ENCODE measurements at places on chromosomes 12 and 14. TPM values are rescaled to one million over a fixed set of nuclear protein-coding genes. Genes with fewer than 3 reads are reported as not detected.

- H3K36me3 ChIP-seq, result no peaks in the 10 kb centered on the region
- no peak overlapping the region for H3K4me3 ChIP-seq
- no peaks in the 10 kb centered on the region for H3K4me1 ChIP-seq
These were observed 8.9 kb downstream of the MSRB3 start for GRCh38 chr12:65287426-65287825.

DNA sequence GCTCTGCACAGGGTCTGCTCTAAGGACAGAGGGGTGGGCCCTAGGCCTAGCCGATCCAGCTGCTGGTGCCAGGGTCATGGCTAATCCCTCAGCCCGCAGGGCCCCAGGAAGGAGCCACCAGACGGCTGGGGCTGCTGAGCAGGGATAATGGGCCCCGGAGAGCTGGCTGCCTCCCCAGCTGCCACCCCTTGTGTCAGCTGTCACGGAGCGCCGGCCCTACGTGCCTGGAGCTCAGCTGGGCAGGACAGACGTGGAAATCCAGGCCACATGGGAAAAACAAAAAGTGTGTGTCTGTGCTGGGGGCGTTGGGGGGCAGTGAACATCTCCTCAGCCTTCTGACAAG, 36.2 kb downstream of the CHGA start:
- no peak for DNase-seq
- no peak overlapping the region for H3K27ac ChIP-seq
- peaks cover 1% of the 10 kb centered on the region for H3K36me3 ChIP-seq
- no peaks in the 10 kb centered on the region for H3K4me1 ChIP-seq
- no peak overlapping the region for H3K4me3 ChIP-seq
- no peaks in the 10 kb centered on the region for H3K27me3 ChIP-seq

- no peak overlapping the region for H3K27ac ChIP-seq
- DNase-seq, result no peak
- peaks cover 21% of the 10 kb centered on the region for H3K27me3 ChIP-seq
- peaks cover 3% of the 10 kb centered on the region for H3K4me1 ChIP-seq
- H3K36me3 ChIP-seq, result no peaks in the 10 kb centered on the region
These were observed 44.5 kb downstream of the DIO3 start for GRCh38 chr14:101605836-101606235.

CPNE6 gene
- total RNA-seq, result not detected

DTX1 gene
- 10.7 TPM for total RNA-seq
